ENCODE measurements at places on chromosomes 7 and 10.
A peak's percentile ranks its signal among the peaks of the same experiment; 100 is the strongest.

- DNase-seq: no peak
Measured at GRCh38 chr10:71581376-71581775, 138.2 kb downstream of the C10orf105 start.

DNA sequence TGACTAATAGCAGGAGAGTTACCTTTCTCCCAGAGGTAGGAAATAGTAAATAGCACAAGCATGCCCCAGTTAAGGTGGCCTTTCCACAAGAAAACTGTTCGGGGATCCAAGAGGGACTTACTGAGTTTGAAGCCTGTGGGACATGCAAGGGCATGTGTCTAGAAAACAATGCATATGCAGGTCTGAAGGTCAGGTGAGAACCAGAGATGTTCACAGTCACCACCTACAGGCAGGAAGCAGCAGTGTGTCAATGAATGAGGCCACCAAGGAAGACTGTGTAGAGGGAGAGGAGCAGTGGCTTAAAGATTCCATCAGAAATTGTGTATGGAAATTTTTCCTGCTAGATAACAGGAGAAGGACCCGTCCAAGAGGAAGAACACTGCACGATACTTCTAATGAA is 66.0 kb downstream of the CALD1 start:
- DNase-seq: peak; percentile 66

GRCh38 chr7:141674702-141675101 is 27.3 kb downstream of the DENND11 start:
- DNase-seq: peak; percentile 74

GRCh38 chr7:140509789-140510188 is 30.5 kb upstream of the MKRN1 start:
- no peak for DNase-seq

GRCh38 chr10:71112138-71112785 is 100.1 kb upstream of the UNC5B start:
- DNase-seq: no peak

Data from islet precursor cell (in vitro differentiated cells).